ENCODE measurements at places on chromosomes 16 and 17.

DNA sequence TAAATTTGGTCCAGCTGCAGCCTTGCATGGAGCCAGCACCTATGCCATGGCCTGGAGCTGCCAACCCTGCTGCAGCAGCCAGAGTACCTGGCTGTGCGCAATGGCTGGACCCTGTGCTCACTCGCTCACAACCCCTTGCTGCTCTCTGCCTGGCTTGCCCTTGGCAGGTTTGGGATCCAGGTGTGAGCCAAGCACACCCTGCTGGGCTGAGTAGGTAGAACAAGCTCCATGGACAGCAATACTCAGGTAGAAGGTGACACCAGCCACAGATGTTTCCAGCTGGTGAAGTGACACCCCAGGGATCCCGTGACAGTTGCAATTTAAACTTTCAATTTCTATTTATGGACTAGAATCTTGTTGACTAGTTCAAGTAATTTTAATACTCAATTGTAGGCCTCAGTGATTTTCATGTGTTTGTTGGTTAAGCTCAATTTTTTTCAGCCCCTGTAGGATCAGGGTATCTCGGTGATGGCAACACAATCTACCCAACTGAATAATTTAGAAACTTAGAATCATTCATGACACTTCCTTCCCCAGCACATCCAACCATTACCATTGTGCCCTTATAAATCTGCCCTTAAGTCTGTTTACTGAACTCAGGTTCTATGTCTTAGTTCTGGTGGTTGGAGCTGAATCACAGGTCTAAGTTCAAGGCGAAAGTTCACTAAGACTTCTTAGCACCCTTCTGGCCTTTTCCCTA, 480.0 kb downstream of the PMP22 start:
- no peak for DNase-seq

- DNase-seq = peak; percentile 3
Observed at GRCh38 chr17:60390925-60391470, 935 bp downstream of the USP32 start.

DNA sequence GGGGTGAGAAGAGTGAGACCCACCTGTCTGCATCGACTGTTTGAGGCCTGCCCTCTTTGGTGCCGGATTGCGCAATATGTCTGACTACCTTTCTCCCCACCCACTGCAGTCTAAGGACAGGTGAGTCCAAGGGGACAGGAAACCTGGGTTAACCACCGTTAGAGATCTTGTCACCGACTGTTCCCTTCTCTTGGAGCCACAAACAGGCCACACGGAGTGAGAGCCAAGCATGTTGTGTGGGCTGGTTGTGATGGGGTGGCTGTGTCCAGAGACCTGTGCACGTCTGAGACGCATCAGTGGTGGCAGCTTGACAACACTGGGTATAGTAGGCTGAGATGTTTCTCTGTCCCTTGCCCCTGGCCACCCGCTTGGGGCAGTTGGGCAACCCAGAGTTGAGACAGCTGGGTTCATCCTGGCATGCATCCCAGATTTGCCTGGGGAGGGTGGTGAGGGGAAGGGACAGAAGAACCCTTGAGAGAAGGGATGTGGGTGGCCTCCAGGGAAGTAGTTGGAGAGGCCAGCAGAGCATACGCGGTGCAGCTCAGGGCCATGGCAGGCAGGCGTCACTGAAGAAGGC, 21.4 kb downstream of the MPRIP start:
- DNase-seq = peak; percentile 46

GRCh38 chr17:2004435-2004952, 20.6 kb downstream of the RTN4RL1 start:
- no peak for DNase-seq

GRCh38 chr16:3140603-3141427, 6.0 kb downstream of the ZNF213 start:
- no peak for DNase-seq

DNA sequence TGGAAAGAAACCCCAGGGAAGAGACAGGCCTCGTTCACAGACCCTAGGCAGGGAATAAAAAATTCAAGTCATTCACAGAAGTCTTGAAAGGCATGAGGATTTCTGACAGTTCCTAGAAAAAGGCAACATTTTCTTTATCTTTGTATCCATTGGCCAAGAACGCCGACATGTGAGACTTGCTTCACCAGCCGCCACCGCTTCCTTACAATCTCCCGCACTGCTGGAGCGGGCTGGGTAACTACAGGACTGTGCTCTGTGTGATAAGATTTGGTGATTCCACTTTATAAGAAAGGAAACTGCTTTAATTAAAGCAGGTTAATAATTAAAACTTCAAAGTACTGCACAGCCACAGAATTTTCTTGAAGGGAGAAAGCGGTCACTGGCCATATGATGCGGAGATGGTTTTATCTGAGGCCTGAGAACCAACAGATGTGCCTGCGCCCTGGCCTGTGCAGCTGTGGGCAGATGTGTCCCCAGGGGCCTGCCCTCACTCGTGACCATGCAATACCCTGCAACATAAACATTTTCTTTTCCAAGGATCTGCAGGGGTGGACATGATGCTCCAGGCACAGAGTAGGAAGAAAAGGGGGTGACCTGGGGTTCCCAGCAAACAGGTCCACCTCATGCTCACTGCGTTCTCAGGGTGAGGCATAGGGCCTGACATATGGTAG, 13.0 kb upstream of the LGALS3BP start:
- no peak for DNase-seq

DNA sequence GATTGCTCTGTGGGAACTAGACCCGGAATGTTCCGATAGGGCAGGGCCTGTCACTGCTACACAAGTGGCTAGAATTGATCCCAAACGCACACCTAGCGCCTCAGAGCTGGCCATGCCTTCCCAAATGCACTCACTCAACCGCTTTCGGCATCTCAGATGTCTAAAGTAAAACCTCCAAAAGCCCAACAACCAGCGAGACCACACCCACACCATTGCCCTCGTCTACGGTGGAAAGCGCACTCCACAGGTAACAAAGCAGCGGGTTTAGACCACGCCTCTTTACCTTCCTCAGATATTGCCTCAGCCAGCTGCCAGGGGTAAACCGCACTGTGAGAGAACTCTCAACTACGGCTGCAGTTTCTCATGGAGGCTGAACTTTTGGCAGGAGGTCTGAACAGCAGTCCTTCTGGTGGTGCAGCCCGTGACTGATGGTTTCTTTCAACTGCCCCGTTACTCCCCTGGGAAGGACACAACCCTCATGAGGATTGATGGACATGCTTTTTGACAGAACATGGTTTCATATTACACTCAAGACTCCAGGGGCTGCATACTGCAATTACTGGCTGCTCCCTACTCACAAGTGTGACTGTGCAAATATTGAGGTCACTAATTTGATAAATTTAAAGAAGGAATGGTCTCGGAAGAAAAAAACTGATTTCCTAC, 34.5 kb downstream of the USP7 start:
- peak; percentile 60 for DNase-seq

- no peak for DNase-seq
Observed at GRCh38 chr17:50452630-50453300, 15.9 kb downstream of the CHAD start.

- DNase-seq = no peak
Observed at GRCh38 chr17:27907976-27908558, 14.9 kb upstream of the LYRM9 start.

DNA sequence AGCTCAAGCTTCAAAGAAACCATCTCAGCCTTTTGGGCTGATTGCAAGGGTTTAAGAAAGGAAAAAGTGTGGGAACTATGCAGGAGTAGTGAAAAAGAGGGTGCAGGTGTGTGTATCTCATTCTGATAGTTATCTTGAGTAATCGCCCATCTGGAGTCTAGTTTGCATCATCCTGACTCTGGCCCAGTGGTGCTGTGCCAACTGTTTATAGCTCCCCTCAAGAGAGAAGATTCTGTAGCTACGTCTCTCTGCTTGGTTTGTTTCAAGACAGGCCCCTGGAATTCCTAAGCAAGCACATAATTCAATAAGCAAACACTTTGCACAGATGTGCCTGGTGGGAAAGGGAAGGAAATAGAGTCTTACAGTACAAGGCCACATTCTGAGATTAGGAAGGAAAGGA, 144.4 kb downstream of the HAPSTR1 start:
- DNase-seq = no peak

DNA sequence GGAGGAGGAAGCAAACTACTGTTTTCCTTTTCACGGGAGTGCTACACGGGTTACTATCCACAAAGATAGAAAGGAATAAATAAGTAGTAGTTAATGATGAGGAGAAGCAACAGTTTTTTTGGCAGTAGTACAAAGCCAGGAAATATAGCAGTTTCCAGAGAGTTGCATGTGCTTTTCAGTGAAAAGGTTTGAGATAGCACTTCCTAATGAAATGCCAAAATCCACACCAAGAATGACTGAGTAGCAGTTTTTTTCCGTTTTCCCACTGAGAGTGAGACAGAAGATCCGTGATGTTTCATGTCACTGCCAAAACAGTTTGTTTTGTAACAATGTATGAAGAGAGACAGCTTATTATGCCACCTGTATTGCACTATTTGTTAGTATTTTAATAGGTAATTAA, 129.1 kb downstream of the STX8 start:
- no peak for DNase-seq

DNA sequence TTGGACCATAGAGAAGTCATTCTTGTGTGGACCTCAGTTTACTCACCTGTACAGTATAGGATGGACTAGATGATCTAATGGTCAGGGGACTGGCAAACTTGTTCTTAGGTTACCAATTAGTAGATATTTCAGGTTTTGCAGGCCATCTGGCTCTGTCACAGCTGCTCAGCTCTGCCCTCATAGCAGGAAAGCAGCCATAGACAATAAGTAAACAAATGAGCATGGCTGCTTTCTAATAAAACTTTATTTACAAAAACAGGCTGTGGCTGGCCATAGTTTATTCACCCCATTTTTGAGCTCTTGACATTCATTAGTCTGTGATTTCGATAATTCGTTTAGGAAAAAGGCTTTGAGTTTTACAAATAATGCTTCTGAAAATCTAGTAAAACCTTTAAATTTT, 12.7 kb downstream of the BPTF start:
- DNase-seq = no peak

DNA sequence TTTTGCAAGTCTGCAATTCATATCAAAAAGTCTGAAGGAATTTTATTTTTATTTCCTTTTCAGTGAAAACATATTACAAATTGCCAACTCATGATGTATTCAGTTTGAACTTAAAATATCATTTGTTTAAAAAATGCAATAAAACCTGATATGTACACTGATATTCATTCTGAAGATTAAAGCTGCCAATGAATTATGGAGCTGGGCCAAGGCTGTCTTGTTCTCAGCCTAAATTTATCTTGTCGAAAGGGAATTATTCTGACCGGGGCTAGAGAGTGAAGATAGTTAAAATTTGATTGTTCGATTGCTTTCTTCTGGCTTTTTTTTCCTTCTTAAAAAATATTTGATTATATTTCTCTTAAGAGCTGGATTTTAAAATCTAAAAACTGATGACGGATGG, 54.0 kb upstream of the RBFOX1 start:
- no peak for DNase-seq

DNA sequence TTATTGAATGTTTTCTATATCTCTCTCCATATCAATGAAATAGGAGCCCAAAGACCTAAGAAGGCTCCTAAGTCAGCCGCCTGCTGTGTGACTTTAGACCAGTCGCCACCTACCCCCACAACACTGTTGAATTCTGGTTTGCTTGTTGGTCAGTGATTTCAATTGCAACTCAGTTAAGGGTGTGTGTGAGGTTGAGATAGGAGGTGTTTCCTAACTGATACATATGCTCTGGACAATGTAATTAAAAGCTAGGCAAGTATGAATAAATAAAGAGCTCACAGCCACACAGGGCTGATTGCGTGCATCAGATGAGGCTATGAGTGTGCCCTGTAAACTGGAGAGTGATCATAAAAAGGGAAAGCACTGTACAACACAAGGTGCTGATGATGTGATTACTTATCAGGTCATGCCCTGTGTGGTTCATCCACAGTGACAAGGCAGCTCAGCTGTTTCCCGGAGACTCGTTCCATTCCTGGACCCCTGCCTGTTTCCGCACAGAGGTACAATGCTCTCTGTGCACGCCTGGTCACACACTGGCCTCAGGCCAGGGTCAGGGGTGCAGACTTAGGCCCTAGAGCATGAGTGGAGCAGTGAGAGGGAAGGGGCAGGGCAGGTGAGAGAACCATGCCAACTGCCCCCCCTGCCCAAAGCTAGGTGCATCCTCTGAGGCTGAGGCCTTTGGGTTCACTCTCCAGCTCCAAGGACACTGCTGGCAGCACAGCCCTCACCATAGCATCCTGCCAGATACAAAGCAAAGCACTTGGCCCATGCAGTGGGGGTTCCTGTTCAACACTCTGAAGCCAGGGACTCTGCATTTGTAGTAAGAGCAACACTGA, 3.3 kb upstream of the KRT35 start:
- no peak for DNase-seq

DNA sequence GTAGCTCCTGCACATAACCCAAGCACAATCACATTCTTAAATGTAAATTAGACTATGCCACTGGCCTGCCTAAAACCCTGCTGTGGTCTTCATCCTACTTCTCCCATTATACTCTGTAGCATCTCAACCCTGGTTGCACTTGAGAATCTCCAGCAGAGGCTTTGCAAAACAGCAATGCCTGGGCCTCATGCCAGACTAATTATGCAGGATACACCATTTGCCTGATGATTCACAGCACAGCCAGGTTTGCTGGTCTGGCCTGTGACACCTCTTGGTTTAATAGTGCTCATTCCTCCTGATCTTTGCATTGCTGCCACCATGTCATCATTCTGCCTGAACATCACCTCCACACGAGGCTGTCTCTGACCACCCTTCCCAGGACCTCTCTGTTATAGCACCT, 491.9 kb upstream of the TOM1L1 start:
- DNase-seq = peak; percentile 62

DNA sequence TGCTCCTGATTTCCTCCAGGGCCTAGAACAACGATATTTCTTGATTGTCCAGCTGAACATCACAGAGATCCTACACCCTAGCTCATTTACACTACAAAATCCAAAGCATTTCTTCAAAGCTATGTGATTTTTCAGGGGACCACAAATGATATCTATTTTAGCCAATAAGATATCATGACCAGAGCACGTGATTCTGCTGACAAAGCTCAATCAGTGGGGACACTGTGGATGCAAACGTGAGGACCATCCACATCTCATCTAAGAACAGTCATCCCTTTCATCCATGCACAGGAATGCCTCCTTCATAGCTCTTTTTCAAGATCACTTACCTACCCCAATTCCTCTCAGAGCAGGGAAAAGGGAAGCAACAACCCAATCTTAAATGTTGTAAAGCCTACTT, 56.9 kb downstream of the ACSM2B start:
- DNase-seq = no peak

DNA sequence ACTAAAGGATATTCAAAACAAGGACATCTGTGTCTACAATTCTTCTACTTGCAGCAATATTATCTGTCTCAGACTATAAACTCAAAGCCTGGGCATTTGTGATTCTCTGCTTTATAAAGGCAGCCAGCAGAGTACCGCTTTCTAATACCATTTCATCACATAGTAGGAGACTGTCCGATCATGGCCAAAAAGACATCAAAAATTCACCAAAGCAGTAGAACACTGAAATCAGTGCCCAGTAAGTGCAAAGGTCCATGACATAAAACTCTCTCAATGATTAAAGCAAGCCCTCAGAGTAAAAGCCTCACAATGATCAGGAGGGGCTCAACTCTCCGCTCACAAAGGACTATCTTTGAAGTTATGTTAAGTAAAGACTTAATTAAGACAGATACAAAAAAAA, 23.0 kb downstream of the ERN1 start:
- no peak for DNase-seq

- DNase-seq = no peak
Observed at GRCh38 chr17:3551189-3551588, 6.4 kb downstream of the TRPV3 start.

- no peak for DNase-seq
Observed at GRCh38 chr16:4700997-4701743, 7.8 kb downstream of the NUDT16L1 start.

GRCh38 chr16:67034487-67034886, 5.5 kb downstream of the CBFB start:
- no peak for DNase-seq
